ENCODE measurements at places on chromosomes 16 and 17.
A peak's percentile ranks its signal among the peaks of the same experiment; 100 is the strongest.

GRCh38 chr16:86297866-86298757, 212.2 kb upstream of the FOXF1 start:
- no peak for DNase-seq

DNA sequence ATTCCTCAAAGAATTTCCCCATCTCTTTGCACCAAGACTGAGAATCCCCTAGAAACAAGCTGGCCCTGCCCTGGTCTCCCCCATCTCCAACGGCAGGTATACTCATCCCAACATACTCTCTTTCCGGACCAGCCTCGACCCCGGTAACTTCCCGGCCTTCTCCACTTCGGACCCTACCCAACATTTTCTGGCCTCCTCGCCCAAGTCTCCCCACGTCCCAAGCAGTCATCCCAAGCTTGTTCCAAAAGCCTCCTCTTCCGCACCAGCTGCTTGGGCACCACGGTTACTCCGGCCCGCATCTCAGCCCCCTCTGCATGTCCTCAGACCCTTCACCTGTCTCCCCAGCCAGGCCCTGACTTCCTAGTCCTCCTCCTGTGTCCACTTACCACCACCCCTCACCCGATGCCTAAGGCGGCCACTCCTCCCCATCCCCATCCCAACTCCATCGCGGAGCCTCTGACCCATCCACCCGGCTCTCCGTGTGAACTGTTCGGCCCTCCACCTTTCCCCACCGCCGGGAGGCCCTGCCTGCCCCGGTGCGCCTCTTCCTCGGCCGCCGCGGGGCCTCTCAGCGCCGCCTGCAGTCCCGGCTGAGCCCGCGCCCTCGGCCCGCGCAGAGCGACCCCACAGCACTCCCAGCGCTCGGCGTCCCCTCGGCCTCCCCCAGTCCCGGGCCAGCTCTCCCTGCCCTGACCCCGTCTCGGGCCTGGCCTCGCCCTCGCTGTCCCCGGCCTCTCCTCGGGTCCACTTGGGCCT, 994 bp downstream of the PITPNA start:
- DNase-seq = peak; percentile 24

- DNase-seq = no peak
These were observed 4.3 kb downstream of the YBX2 start for GRCh38 chr17:7290166-7290565.

GRCh38 chr17:75480281-75480680, 23.8 kb downstream of the TMEM94 start:
- no peak for DNase-seq

DNA sequence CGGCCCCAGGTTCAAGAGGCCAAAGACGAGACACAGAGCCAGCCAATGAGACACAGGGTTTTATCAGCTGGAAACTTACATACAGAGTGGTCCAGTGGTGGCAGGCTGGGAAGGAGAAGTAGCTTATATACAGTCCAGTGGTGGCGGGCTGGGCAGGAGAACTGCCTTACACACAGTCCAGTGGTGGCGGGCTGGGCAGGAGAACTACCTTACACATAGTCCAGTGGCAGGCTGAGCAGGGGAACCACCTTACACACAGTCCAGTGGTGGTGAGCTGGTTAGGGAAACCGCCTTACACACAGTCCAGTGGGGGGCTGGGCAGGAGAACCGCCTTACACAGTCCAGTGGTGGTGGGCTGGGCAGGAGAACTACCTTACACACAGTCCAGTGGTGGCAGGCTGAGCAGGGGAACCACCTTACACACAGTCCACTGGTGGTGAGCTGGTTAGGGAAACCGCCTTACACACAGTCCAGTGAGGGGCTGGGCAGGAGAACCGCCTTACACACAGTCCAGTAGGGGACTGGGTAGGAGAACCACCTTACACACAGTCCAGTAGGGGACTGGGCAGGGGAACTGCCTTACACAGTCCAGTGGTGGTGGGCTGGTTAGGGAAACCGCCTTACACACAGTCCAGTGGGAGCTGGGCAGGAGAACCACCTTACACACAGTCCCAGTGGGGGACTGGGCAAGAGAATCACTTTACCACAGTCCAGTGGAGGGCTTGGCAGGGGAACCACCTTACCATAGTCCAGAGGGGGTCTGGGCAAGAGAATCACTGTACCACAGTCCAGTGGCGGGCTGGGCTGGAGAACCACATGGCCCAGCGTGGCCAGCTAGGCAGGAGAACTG, 90.9 kb downstream of the GAS7 start:
- DNase-seq = no peak

GRCh38 chr17:4940555-4941318, 669 bp downstream of the RNF167 start:
- DNase-seq = peak; percentile 56

DNA sequence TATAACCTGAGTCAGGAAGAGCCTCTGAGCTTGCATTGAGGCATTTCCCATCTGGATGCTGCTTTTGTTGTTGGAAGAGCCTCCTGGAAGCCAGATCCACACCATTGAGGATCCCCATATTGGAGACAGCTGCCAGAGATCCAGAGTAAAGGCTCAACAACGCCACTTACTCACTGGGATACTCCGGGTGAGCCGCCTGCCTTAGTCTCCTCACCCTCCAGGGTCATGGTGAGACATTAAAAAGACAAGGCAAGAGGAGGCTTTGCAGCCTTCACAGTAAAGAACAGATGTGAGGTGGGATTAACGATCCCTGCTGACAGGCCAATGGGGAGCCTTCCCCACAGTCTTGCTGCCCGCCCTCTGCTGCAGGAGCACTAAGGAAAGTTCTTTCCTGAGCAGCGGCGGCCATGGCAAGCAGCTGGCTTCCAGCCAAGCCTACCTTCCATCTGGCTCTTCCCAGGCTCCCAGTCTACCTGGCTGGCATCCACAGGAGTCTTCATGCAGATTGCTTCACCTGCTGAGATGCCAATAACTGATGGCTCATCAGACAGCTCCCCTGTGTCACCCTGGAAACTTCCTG, 198.5 kb downstream of the CYLD start:
- DNase-seq = no peak

GRCh38 chr16:86850670-86851069, 272.3 kb downstream of the FOXL1 start:
- no peak for DNase-seq

- no peak for DNase-seq
These were observed 34.2 kb downstream of the TXNDC11 start for GRCh38 chr16:11708421-11708820.

DNA sequence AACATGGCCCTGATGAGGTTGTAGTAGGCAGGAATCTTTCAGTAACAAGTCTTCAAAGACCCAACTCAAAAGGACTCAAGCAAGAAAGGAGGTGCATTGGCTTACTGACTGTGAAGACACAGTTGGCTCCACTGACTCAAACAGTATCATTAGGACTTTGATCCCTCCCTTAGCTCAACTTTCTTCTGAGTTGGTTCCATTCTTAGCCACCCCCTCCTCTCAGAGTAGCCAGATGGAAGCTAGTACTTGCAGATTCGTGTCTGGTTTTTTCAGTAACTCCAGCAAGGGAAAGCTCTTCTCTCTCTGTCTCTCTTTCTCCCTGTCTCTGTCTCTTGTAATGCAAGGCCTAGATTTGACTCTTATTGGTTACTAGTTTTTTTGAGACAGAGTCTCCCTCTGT, 5.0 kb upstream of the MAPK3 start:
- DNase-seq = no peak

DNA sequence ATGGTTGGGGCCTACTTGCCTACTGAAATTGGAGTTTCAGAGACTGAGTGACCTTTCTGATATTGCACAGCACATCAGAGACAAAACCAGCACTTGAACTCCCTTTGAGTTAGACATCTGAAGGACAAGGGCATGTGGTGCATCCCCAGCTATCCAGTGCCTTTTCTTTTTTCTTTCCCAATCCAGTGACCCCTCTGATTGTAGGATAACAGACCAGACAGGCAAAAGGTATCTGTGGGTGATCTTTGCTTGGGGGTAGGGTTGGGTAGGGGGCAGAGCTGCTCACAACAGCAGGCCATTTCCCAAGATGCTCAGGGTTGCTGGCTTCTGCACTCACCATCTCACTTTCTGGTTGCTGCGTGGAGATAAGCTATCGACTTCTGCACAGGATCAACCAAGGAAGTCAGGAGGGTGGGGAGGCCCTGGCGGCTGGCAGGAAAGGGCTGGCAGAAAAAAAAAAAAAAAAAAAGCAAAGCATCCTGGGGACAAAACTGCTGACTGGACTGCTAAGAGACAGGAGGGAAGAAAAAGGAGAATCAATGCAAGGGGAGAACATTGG, 42.2 kb downstream of the HOXB1 start:
- DNase-seq = no peak

DNA sequence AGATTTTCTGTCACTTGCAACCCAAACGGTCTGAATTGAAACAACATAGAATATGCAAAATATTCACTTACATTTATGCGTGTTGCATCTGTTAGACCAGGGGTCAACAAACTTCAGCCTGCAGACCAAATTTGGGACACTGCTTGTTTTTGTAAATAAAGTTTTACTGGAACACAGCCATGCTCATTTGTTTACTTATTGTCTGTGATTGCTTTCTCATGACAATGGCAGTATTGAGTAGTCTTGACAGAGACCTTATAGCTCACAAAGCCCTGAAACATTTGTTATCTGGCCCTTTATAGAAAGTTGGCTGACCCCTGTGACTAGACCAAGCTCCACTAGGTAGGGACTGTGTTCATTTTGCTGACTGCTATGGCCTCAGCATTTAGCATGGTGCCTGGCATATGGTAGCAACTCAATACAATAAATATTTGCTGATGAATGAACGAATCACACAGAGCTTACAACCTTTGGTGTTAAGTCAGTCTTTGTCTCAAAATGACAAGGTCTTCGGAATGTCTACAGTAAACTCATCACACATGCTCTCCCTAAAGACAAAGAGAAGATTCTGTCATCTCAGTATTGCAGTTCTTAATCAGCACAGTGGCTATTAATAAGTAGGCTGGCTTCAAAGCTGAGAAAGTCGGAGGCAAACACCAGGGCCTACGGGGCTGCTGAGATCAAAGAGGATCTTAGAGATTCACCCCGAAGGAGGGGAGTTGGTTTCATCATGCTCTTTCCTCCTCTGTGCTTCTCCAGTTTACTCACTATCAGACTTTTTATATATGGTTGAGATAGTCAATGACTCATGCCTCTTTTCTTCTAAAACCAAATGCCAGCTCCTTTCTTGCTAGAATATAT, 95.2 kb upstream of the AXIN2 start:
- DNase-seq = peak; percentile 85

- DNase-seq = peak; percentile 59
These were observed 1.6 kb downstream of the NUFIP2 start for GRCh38 chr17:29292071-29292991.

GRCh38 chr17:19830061-19830460, 37.7 kb downstream of the ULK2 start:
- DNase-seq = no peak

GRCh38 chr17:79041723-79042420, 17.9 kb downstream of the C1QTNF1 start:
- DNase-seq = no peak

DNA sequence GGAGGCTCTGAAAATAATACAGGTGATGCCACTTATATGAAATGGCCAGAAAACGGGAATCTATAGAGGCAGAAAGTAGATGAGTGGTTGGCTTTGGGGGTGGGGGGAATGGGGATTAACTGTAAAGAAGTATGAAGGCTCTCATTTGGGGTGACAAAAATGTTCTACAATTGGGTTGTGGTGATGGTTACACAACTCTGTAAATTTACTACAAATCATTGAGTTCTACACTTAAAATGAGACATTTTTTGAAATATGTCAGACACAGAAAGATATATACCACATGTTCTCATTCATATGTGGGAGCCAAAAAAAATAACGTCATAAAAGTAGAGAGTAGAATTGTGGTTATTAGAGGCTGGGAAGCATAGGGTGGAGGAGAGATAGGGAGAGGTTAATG, 25.7 kb downstream of the ARHGAP17 start:
- DNase-seq = no peak

GRCh38 chr17:7224661-7225111, 4.9 kb downstream of the ACADVL start:
- DNase-seq = no peak

GRCh38 chr16:35173295-35173694, 1713.9 kb downstream of the TP53TG3F start:
- no peak for DNase-seq

DNA sequence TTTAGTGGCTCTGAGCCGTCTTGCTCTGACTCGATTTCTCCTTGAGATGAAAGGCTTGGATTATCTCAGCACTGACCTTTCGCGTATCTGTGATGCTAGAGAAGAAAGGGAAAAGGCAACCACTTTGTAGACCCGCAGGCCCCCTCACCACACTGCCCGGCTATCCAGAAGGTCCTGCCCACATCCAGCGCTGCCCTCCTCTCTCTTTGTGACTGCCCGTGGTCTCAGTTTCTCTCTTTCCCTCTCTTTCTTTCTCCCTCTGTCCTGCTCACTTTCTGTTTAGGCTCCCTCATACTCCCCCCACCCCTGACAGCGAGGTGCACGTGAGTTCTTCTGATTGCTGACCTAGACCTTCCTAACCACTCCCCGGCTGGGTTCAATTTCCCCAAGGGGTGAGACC, 12.8 kb upstream of the TBX21 start:
- DNase-seq = no peak

DNA sequence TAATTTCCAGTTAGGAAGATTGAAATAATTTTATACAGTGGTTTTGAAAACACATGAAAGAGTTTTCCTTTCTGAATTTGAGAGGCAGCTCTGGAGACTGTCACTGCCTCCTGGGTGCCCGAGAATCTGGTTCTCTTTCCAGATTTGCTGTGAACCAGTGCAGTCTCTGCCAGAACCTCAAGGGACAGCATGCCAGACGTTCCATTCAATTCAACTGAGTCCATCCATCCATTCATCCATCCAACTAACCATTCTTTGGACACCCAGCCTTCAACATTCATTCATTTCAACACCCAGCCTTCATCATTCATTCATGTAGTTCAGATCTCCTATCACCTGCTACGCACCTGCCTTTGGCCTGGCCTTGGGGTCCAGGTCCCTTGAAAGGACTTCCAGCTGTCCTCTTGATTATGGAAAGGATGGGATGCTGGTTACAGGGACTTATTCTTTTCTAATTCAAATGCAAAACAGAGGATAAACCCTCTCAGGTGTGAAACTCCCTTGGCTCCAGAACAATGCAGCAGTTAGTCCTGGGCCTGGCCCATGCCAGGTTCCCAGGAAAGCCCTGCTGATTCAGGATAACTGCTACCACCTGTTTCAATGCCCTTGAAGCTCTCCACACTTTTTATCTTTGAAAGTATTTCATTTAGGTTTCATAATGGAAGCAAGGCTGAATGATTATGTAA, 68.7 kb downstream of the WSCD1 start:
- DNase-seq = no peak

GRCh38 chr16:79150632-79151310, 449.8 kb downstream of the MAF start:
- DNase-seq = no peak

DNA sequence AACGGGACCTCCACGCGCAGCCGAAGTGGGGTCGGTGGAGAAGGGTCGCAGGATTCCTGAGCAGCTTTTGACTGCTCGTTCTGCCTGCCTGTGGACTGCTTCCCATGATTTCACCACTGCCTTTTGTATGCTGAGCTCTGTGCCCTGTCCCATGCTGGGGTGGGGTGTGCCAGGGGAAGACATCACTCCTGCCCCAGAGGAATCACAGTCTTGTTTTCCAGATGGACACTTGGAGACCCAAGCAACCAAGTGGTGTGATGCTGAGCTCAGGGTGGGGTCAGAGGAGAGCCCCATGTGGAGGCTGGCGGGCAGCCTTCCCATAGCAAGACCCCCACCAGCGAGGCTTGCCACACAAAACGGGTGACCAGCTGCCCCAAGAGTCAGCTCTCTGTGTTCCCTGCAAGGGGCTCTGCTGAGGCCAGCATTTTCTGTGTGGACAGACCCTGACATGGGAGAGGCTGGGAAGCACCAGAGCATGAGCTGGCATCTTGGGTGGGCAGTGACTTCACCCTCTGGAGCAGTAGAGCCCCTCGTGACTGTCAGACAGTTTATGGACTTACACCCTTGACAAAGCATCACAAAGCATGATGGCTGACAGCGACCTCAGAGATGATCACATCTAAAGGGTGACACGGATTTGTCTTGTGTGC, 111.9 kb downstream of the GNAO1 start:
- DNase-seq = no peak
